ENCODE measurements at places on chromosomes 5 and 9. TPM values are rescaled to one million over a fixed set of nuclear protein-coding genes. Genes with fewer than 3 reads are reported as not detected.

GRCh38 chr5:147751-148150, 43.5 kb upstream of the LRRC14B start:
- no peak for DNase-seq

GRCh38 chr5:26700759-26701384, 337.5 kb downstream of the CDH9 start:
- no peak for DNase-seq

RGP1 gene
- 19.9 TPM for total RNA-seq

CARTPT gene
- not detected for total RNA-seq

DNA sequence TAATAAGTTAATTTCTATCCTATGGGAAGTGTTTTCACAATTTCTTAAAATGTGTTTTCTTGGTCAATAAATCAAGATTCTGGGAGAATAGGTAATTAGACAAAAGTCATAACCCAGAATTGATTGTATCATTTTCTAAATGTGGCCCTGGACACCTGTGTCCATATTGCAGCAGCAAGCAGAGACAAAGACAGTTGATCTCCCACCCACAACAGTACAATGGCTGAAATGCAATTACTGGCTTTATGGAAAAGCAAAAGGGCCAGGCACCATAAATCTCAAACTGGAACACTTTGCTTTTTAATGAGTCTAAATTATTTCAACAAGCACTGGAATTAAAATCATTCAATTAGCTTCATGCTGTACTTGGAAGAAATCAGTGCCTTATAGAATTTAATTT, 157.2 kb downstream of the ESM1 start:
- no peak for DNase-seq

- no peak for DNase-seq
Measured at GRCh38 chr5:23649594-23649993, 142.2 kb downstream of the PRDM9 start.

DNA sequence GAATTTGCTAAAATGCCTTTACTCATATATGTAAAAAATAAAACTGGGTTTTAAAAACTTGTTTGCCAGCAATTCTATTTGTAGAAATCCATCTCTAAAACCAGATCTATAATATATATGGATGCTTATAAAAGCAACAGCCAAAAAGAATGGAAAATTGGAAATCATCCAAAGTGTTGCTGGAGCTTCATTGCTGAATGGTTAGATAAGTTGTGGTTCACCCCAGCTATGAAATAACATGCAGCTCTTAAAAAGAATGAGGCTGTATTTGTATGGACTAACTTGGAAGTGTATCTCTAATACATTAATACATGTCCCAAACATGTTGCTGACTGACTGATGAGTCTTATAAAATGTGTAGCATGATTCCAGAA, 76.2 kb downstream of the STK10 start:
- DNase-seq = no peak

FOXD4 gene
- 0.22 TPM for total RNA-seq

DNA sequence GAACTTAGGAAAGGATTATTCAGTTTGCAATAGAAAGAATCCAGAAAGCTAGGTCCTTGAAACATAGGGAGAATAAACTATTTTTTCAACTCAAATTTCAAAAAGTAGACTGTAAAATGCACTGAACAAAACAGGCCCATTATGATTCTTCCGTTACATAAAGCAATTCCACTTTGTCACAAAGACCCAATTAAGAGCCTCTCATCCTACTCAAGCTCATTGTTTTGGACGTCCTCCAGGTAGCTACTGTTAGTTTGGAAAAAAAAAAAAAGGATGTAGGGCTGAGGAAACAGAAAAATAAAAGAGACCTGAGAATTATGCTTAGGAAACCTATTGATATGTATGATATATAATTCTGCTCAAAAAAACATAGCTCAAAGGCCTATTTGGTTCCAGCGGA, 74.0 kb downstream of the DIRAS2 start:
- DNase-seq = no peak

DNA sequence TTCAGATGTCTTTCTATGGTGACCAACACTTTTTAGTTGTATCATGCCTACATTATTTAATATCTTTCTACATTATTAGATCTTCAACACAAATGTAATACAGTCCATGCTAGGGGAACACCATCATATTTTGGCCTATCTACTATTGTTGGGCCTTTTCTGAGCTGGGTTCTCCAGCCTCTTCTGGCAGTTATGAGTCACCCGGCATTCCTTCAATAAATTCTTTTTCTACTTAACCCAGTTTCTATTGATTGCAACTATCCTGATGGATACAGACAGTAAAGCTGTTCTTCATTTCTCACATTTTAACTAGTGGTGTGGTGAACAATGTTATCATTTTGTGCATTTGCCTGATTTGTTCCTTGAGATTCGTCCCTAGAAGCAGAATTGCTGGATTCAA, 529.3 kb downstream of the BNC2 start:
- DNase-seq = no peak

DNA sequence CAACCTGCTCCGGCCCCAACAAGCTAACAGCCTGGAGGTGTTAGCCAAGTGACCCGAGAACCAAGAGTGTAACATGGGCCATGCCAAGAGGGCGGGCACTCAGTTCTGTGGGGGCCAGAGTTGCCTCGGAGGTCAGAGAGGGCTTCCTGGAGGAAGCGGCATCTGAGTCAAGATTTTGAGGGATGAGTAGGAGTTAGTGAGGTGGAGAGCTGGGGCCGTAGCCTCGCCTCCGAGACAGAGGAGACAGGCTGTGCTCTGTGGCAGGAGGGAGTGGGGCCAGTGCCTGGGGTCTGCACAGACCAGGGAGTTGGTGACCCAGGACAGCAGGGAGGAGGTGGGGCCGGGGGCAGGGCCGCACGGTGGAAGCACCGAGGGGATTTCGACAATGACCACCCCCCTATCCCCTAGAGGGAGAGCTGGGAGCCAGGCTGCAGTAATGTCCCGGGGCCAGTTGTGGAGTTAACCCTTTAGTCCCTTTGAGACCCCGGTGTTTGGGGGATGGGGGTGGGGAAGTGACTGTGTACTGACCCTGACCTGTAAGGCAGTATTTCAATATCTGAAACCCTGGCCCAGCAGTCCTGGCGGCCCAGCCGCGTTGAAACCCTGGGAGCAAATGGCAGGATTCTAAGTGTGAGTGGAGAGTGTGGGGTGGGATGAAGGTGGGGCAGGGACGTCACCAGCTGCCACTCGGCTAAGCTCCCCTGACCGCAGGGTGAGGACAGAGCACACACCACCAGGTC, 148.7 kb upstream of the COL5A1 start:
- DNase-seq = no peak

- DNase-seq = no peak
Measured at GRCh38 chr5:56760723-56761122, 54.6 kb upstream of the MAP3K1 start.

IL5 gene
- 84.3 TPM for total RNA-seq

- no peak for DNase-seq
Measured at GRCh38 chr9:21982861-21983560, 11.2 kb downstream of the CDKN2A start.

SCGB3A2 gene
- not detected for total RNA-seq

LCNL1 gene
- 0.22 TPM for total RNA-seq

DNA sequence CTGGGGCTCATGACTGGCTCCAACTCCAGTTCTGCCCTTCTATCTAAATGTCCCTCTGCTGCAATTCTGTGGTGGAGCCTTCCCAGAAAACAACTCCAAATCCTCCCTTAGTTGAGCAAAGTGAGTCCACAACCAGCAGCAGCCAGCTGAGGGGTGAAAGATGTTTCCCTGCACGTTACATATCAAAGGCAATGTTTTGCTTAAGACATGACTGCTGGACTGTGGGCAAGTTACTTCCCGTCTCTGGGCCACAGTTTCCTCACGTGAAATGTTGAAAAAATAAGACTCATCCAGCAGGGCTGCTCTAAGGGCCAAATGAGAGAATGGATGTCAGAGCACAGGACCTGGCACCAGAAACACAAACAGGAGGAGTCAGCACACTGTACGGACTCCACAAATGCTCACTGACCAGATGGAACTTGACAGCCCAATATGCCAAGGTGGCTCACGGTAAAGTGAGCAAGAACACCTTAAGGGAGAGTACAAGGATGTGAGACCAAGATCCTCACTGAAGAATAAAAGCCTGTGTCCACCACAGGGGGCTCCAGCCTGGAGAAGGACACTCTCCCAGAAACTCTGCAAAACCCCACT, 138.4 kb upstream of the ABCA1 start:
- no peak for DNase-seq
